GM23248 (cell line): ENCODE measurements at places on chromosomes 2 and 18.
A peak's percentile ranks its signal among the peaks of the same experiment; 100 is the strongest.

DNA sequence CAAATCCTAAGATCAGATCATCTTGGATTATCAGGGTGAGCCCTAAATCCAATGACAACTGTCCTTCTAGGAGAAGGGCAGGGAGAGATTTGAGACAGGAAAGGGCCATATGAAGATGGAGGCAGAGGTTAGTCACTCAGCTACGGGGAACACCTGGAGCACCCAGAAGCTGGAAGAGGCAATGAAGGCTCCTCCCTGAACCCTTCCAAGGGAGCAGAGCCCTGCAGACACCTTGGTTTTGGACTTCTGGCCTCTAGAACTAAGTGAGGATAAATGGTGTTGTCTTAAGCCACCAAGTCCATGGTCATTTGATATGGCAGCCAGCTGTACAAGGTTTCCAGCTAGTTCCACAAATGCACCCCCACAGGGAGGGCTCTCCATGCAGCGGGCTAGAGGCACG, 6.9 kb upstream of the PTPN2 start:
- no peak for DNase-seq

DNA sequence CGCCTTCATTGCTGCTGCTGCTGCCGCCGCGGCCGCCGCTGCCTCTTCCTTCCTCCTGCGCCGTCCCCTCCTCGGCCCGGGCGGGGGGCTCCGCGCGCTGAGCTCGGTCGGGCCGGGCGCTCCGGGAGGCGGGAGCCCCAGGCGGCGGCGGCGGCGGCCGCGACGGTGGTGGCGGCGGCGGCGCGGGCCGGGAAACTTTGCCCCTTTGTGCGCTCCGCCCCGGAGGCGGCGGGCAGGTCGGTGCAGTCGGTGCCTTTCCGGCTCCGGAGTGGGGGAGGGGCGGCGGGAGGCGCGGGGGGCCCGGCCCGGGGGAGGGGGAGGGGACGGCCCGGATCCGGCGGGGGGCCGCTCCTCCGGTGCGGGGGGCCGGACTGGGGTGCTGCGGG, 205 bp downstream of the TET3 start:
- no peak for DNase-seq

- DNase-seq, result no peak
Measured at GRCh38 chr18:70355620-70356385, 67.0 kb downstream of the SOCS6 start.

- no peak for DNase-seq
Measured at GRCh38 chr18:73674125-73674865, 473.3 kb downstream of the FBXO15 start.

DNA sequence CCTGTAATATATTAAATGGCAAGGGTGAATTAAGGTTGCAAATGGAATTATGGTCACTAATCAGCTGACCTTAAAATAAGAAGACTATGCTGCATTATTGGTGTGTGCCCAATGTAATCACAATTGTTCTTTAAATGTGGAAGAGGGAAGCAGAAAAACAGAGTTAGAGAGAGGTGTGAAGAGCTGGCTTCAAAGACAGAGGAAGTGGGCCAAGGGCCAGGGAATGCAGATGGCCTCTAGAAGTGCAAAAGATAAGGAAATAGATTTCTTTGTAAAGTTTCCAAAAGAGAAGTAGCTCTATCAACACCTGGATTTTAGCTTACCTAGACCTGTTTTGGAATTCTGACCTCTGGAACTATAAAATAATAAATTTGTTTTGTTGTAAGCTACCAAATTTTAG, 276.0 kb downstream of the LRRTM1 start:
- DNase-seq, result no peak

DNA sequence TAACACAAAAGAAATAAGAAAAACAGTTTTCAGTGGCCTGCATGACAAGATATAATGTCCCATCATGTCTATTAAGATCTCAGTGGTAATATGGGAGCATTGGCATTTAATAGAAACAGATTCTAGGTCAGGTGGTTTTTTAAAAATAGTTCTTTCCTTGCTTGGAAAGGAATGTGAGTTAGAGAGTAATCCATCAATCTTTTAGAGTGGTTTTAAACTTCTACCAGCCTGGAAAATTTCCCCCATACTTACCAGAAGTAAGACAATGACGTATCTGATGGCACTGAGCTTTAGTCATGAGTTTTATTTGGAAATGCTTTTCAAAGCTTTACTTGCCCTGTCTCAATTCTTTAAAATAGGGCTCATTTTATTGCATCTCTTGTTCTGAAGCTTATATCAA, 441.7 kb upstream of the SMIM21 start:
- DNase-seq, result no peak

DNA sequence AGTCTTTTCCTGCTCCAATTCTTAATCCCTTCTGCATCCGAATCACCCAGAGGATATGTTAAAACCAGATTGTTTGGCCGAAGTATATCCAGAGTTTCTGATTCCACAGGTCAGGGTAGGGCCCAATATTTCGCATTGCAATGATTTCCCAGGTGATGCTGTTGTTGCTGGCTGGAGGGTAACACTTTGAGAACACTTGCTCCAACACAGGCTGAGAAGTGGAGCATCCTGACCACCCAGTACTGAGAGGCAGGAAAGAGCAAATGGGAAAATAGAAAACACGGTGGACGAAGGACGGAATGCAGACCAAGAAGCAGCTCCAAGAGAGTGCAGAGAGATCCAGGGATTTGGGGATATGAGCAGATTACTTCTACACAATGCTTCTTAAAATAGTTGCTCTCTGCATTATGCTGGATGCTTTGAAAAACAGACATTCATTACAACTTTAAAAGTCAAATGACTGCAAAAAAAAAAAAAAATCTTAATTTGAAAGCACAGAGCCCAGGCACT, 362.2 kb upstream of the SLC14A2 start:
- no peak for DNase-seq

GRCh38 chr2:68696554-68696953, 38.1 kb upstream of the ARHGAP25 start:
- no peak for DNase-seq

DNA sequence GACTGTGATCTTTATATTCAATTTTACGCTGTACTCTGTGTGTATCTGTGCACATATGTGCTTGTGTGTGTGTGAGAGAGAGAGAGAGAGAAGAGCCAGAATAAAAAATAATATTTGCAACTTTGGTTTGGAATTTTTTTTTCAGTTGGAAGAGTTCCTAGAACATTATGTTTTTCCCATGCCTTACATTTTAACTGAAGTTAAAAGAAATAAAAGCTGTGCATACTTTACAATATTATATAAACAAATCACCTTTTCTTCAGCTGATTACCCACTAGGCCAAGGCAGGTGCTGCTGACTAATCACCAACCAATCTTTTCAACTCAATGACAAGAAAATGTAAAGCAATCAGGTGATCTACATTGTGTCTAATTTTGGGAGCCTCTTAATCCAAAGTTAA, 366.3 kb downstream of the NYAP2 start:
- DNase-seq, result no peak

DNA sequence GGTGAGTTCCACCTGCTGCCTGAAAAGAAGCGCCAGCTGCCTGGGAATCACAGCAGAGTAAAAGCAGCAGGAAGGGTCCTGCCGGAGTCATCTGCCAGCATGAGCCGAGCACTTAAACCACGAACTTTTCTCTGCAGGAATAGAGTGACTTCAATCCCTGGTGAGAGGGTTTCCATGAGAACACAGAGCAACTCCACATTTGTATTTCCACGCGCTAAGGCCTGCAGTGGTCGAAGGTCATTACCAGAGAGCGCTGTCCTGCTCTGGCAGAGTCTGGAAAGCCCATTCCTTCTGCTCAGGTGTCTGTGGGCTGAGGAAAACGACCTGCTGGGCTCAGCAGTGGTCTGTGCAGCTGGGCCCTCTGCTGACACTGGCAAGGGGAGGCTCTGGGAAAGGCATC, 6.7 kb downstream of the PASK start:
- DNase-seq, result no peak

- no peak for DNase-seq
Measured at GRCh38 chr2:7649461-7650228, 732.4 kb downstream of the RNF144A start.

DNA sequence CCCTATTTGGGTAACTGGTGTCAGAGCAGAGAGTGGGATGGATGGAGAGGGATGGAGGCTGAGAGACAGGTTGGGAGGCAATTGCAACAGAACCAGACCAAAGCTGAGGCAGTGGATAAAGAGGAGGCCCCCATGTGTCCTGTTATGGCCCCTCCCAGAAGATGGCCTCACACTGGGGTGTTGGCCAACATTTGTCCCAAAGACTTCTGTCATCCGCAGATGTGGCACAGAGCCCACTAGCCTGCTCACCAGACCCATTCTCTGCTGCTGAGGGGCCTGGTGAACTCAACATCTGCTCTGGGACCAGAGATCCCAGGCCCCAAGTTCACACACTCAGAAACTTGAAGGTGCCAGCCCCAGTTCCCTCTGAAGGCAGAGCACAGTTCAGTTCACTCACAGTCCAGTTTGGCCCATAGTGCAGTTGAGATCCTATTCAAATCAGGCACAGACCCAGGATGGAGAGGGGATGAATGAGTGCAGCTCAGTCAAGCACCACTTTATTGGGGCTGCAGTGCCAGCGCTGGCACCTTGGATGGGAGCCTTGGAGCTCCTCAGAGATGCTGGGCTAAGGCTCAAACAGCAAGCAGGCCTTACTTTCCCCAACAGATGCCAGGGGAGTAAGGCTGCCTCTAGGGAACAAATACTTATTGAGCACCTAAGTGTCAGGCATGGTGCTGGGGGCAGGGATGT, 189.2 kb downstream of the ZBTB7C start:
- no peak for DNase-seq

- peak; percentile 90 for DNase-seq
Measured at GRCh38 chr2:24827321-24828237, 34.4 kb downstream of the CENPO start.

DNA sequence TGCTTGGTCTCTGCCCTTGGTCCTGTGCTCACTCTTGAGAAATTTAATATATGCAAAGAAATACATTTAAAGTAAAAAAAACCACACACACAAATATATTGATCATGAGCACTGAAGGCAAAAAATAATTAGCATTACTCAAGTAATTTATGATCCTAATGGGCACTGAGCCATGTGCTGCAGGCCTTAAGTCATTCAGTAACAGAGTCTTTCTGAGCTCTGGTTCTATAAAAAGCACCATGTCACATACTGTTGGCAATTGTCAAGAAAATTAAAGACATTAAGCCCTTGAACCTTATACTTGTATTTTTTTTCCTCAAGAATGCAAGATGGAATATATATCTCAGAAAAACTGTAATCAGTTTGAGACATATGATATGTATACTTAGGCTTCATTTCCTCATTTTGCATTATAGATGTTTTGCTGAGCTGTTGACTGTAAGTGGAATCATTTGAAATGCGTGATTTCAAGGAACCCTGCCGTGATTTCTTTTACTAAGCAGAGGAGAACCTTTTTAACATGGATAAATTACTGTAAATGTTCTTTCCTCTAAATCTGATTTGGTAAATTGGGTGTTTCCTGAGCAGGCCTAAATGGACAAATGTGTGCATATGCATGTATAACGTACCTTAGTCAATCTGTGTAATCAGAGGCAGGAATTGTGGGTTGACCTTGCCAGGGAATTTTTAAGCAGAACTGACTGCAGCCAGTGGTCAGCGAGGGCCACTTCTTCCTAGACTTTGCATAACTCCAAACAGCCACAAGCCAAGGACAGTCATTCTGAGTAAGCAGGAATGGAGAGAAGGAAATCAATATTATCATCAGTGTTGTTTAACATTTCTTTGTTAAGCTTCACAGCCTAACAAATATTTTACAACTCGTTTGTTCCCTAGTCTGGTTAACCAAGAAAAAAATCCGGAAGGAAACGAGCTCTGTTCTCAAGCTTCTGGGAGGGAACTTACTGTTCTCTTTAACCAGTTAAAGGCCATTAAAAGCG, 191.5 kb upstream of the ATP5MC3 start:
- DNase-seq, result peak; percentile 84

GRCh38 chr18:22524783-22525182, 107.1 kb upstream of the CTAGE1 start:
- DNase-seq, result no peak

GRCh38 chr2:233105156-233105895, 45.2 kb downstream of the INPP5D start:
- no peak for DNase-seq

- DNase-seq, result no peak
Measured at GRCh38 chr2:88066543-88066942, 1.1 kb upstream of the SMYD1 start.

DNA sequence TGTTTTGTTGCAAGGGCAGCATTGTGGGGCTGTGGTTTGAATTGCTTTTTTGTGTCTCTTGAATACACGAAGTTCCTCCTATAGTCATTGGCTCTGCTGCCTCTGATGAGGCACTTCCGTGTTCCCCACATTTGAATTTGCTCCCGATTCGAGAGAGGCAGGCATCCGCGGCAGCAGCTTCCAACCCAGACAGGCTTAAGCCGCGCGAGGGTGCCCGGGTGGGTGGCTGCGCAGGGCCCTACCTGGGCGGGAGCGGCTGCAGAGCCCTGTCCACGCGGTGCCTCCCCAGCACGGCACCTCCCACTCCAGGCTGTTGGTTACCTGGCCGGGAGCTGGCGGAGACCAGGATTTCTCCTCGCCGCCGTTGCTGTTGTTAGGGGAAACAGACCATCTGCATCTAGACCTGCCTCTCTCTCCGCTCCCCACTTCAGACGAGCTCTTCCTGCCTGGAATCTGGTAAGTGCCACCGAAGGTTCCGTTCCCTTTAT, 151.3 kb downstream of the NEDD4L start:
- no peak for DNase-seq

- DNase-seq, result peak; percentile 94
Measured at GRCh38 chr2:151306621-151307020, 17.2 kb upstream of the NMI start.

DNA sequence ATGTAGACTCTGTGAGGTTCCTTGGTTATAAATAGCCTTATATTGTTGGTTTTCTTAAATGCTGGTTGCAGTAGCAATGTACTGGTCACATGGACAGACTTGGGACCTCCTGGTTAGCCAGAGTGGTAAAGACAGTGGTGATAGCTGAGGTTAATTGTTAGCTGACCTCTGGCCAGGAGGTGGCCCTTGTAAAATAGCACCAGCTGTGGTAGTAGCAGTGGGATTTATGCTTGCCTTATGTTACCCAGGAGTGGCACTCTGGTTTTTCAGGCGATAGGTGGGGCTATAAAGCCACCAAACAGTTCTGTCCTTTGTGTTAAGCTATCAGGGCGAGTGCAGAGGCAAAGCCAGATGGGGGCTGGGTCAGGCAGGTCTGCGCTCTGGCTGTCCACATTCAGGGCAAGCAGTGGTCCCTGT, 94.8 kb upstream of the SRD5A2 start:
- no peak for DNase-seq

DNA sequence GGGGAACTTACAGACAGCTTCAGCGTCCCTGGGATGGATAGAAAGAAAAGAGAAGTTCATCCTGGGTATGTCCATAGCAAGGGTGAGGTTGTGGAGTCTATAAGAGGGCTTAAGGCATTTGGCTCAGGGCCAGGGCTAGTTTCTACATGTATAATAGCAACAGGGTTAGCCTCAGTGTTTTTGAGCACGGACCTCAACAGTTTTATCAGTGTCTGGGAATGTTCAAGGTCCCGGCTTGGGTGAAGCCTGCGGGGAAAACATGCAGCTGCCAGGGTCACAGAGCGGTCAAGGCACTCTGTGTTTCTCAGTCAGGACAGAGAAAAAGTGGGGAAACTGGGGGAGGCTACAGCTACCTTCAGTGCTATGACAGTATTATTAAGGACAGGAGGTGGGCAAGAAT, 427.7 kb upstream of the HS6ST1 start:
- DNase-seq, result no peak

- DNase-seq, result no peak
Measured at GRCh38 chr2:146258071-146258470, 1586.8 kb upstream of the ACVR2A start.
